NCI-H2081 (cell line): ENCODE measurements at places on chromosomes 13 and 19.

DNA sequence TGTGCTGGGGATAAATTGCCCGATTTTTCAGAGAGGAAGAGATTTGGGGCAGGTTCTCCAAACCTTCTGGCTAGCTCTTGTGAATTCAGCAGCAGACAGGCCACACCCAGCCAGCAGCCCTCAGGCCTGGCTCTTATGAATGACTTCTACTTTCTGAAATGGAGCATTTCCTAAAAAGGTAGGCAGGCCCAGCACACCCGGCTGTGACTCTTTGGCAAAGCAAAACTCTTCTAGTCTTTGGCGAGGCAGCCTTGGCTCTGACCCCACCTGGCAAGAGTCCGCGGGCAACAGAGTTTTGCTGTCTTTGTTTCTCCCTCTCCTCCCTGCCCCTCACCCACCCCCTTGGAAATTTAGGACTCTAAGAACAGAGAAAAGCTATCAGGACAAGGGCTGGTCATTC, 221.2 kb downstream of the ZNF536 start:
- no peak for DNase-seq

DNA sequence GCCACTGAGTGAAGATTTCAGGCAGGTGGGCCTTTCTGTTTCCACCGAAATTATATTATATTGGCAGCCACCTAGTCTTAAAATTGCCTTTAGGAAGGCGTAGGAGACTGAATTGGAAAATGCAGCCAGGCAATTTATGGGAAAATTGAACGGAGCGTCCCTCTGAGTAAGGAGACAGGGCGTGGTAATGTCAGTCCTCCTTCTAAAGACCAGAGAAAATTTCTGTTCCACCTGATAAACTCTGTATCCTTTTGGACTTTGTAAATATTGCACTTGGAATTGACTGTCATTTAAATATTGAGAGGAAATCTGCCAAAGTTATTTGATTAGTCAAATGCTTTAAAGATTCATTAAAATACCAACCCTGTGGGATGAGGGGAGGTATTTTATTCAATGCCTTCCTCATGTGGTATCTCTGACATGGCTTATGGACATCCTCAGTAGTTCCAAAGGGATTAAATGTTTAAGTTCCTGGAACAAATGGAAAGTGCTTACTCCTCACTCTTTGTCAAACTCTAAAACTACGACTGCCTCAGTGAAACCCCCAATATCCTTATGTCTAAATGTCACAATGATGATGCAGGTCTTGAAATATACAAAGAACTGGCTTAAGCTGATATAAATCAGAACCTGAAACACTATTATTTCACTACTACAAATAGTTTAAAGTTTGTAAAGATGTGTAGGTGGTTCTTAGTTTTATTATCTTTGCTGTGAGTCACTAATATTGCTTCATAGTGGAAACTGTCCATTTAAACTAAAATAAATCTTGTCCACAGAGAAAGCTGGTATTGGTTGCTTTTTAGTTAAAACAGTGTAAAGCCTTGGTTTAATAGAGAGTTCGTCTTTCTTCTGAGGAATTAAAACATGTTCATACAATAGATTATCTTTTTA, 203.2 kb downstream of the FGF14 start:
- DNase-seq: no peak

GRCh38 chr13:50158385-50159165, 143.3 kb downstream of the KCNRG start:
- DNase-seq: no peak

- no peak for DNase-seq
Observed at GRCh38 chr19:29539670-29540069, 13.9 kb downstream of the VSTM2B start.

- no peak for DNase-seq
Observed at GRCh38 chr13:60369242-60369641, 27.8 kb upstream of the TDRD3 start.

DNA sequence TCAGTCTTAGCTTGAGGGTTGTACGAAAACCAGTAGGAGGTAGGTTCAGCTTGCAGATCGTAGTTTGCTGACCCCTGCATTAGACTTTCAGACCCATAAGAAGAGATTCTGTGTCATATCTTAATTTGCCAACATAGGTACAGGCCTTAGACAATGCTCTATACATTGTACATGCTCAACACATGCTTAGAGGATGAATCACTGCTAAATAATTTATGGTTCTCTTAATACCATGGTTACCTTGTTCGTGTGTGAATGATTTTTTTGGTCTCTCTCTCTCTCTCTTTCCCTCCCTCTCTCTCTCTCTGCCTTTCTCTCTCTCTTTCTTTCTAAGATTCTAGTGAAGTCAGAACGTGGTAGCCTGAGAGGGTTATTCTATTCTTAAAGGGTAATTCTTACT, 112.2 kb downstream of the FGF14 start:
- DNase-seq: no peak

GRCh38 chr13:110238818-110239195, 68.2 kb downstream of the COL4A1 start:
- no peak for DNase-seq

DNA sequence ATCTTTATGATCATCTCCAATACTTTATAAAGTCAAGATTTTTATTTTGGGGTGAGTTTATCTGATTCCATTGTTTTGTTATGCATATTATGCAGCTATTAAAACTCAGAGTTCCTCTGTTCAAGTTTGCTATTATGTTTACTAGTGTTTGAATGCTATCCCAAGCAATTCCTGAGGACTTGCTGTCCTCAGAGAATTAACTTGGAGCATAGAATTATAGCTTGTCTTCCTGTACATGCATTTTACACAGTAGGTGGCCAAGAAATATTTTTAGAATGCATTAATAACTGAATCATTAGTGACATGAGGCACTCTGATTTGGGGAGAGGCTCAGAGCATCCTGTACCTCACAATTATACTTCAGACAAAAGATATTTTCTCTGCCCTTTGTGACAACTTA, 195.6 kb upstream of the MIR17HG start:
- DNase-seq: no peak

DNA sequence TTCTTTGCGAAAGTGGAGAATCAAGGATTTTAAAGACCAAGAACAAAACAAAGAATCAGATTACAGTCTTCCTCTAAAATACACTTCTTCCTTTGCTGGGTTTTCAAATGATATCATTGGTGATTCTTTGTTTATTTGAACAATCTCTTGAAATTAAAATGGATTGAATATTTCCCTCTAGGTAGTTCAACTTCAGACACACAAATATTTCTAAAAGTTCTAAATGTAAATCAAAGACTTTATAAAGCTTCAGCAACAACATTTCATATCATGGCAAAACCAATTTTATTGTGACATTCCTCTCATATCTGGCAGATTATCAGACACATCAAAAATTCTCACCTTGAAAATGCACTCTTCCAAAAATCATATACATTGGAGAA, 13.0 kb downstream of the ZIC2 start:
- DNase-seq: no peak

DNA sequence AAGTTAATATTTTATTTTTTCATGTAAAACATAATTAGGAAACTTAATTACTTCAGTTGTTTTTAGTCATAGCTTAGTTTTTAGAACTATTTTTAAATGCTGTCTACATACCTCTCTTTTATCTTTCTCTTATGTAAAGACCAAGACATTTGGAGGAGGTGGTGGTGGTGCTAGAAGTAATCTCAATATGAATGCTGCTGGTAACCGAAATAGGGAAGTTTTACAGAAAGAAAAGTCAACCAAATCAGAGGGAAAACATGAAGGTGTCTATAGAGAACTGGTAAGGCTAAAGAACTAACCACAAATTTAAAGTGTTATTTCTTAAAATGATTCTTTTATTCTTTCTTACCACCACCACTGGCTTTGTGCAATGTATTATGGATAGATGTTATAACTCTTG, 97.3 kb downstream of the TDRD3 start:
- DNase-seq: no peak

DNA sequence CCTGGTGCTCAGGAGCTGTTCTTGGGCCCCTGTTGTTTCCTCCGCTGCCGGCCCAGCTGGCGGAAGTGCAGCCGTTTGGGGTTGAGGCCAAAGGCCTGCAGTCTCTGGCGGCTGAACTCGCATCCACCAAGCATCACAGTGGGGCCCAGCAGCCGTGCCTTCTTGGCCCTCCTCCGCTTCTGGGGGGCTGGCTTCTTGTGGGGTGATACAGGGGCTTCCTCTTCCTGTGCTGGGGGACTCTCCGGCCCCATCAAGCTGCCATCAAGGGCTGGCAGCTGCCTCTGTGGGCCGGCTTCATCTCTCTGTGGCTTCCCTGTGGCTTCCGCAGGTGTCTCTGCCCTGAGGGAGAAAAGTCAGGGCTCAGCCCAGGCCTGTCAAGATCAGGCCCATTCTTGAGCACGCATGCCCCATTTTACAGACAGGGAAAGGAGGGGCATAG, 10.3 kb downstream of the ATG4D start:
- no peak for DNase-seq

GRCh38 chr13:79194727-79195126, 211.3 kb downstream of the RBM26 start:
- DNase-seq: no peak

- no peak for DNase-seq
Observed at GRCh38 chr19:872266-872951, 12.9 kb downstream of the CFD start.

GRCh38 chr13:27709779-27710178, 82.5 kb upstream of the GSX1 start:
- no peak for DNase-seq

GRCh38 chr13:73216381-73216831, 157.6 kb downstream of the KLF5 start:
- no peak for DNase-seq

DNA sequence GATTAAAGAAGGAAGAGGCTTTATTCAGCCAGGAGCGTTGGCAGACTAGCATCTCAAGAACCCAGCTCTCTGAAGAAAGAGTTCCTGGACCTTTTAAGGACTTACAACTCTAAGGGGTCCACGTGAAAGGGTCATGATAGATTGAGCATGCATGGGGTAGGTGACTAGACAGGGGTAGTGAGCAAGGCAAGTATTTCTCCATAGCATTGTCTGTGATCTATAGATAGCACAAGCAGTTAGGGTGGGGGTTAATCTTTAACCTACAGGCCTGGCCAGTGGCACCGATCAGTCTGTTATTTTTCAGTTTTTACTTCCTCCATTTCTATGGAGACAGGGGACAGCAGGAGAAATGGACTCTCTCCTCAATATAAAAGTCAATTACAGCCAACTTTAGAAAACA, 983.7 kb downstream of the SLITRK1 start:
- DNase-seq: no peak

DNA sequence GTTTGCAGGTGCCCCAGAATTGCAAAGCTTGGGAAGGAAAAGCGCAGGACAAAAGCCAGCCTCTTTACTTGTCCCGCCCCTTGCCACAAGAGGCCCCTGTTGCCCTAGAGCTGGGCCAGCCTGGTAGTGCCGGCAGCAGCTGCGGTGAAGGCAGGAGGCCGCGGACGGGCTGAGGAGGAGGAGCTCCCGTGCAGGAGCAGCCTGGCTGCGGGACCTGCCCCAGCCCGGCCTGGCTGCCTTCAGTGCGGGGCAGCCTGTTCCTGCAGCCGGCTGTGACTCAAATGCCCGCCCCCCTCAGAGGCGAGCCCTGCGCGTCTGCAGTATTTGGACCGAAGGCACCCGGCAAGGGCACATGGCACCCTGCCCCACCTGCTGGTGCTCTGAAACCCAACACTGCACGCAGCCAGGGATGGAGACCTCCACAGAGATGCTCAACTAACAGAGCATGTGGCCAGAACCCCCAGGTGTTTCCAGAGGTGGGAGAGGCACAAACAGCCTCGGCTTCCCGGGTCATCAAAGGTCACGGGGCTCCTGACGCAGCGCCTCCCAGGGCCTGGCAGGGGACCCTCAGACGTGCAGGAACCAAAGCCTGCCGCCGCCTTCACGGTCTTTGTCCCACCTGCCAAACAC, 29.7 kb downstream of the NAXD start:
- peak; percentile 4 for DNase-seq

DNA sequence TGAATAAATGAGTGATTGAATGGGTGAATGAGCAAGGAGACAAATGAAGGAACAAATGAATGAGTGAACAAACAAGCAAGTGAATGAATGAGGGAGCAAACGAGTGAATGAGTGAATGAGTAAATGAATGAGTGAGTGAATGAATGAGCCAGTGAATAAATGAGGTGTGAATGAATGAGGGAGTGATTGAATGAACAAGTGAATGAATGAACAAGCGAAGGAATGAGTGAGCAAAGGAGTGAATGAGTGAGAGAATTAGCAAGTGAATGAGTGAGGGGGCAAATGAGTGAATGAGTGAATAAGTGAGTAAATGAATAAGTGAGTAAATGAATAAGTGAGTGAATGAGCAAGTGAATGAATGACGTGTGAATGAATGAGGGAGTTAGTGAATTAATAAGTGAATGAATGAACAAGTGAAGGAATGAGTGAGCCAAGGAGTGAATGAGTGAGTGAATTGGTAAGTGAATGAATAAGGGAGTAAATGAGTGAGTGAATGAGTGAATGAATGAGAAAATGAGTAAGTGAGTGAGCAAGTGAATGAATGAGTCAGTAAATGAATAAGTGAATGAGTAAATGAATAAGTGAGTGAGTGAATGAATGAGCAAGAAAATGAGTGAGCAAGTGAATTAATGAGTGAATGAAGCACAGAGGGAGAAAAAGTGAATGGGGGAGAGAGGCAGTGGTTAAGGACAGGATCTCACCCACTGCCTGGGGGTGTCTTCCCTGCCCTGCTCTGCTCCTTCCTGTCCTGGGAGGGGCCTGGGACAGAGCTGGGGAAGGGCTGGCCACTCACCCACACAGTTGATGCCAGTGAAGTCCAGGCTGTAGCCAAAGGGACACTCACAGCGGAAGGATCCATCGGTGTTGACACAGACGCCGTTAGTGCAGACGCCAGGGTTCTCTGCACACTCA, 36.4 kb downstream of the CCL25 start:
- no peak for DNase-seq

- peak; percentile 13 for DNase-seq
Observed at GRCh38 chr13:32048816-32049215, 17.2 kb downstream of the FRY start.

GRCh38 chr13:106471957-106472543, 63.4 kb downstream of the EFNB2 start:
- DNase-seq: no peak

GRCh38 chr13:99199541-99200431, 868 bp upstream of the UBAC2 start:
- no peak for DNase-seq

- DNase-seq: no peak
Observed at GRCh38 chr19:32767951-32768679, 48.5 kb downstream of the TDRD12 start.

DNA sequence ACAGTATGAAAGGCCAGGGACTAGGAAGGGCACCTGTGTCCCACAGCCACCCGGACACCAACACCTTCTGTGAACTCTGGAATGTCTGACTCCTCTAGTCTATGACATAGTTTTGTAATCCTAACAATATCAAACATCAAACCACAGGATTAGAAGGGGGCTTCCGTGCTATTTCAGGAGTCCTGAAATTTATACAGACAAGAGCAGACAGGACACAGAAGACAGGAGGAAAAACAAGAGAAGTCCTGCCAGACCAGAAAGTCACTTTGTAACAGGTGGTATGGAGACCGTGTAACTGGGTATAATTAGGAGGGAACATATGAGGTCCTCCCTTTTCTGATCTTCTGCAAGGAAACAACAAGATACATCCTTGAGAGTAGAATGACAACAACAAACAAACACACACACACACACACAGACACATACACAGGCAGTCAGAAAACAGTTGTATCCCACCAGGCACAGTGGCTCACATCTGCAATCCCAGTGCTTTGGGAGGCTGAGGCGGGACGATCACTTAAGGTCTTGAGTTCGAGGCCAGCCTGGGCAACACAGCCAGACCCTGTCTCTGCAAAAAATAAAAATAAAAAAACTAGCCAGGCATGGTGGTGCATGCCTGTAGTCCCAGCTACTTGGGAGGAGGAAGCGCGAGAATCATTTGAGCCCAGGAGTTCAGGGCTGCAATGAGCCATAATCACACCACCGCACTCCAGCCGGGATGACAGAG, 13.1 kb downstream of the INSR start:
- no peak for DNase-seq
